ENCODE measurements at places on chromosomes 1 and 21.

DNA sequence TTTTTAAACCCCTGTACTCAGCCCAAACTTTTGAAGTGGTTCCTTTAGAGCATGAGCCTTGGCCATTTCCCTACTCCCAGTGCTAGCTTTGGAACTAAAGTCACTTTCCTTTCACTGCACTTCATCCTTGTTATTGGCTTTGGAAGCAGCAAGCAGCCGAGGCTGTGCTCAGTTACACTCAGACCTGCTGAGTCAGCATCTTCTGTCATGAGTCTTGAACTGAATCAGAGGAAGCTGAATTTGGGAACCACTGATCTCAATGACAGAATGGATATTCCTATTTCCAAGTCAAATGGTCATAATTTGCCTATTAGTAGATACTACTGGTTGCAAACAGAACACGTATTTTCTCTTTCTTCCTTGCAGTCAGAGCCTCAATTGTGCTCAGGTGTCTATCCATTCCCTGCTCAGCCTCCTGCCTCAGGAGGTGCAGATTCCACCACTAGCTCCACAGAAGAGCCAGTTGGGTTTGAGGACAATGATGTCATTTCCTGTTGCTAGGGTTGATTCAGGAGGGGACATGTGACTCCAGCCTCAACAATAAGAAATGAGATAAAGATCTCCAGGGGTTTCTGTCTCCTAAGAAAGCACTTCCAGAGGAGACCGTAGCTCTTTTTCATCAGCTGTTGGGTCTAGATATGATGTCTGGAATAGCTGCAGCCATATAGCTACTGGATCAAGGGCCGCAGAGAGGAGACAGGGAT is 44.9 kb upstream of the NTPCR start:
- DNase-seq = no peak

DNA sequence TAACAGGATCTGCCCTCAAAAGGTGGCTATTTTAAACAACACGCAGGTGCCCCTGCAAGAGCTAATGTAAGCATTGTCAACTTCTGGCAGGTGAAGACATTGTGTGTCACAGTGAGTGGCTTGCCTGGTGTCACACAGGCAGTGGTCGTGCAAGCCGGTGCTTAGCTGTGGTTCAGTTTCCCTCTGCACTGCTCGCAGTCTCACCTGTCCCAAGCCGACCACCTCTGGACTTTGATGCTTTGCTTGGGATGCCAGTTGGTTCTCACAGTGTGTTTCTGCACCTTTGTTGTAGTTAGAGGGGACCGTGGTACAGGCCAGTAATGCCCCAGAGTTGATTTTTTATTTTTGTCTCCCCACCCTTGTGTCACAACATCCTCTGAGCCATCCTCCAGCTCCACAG is 85.2 kb downstream of the UCK2 start:
- no peak for DNase-seq

- no peak for DNase-seq
Measured at GRCh38 chr1:96969656-96970163, 248.1 kb downstream of the PTBP2 start.

- no peak for DNase-seq
Measured at GRCh38 chr1:111909030-111909429, 80.4 kb downstream of the KCND3 start.

GRCh38 chr1:215595231-215595630 is 28.1 kb downstream of the KCTD3 start:
- no peak for DNase-seq

DNA sequence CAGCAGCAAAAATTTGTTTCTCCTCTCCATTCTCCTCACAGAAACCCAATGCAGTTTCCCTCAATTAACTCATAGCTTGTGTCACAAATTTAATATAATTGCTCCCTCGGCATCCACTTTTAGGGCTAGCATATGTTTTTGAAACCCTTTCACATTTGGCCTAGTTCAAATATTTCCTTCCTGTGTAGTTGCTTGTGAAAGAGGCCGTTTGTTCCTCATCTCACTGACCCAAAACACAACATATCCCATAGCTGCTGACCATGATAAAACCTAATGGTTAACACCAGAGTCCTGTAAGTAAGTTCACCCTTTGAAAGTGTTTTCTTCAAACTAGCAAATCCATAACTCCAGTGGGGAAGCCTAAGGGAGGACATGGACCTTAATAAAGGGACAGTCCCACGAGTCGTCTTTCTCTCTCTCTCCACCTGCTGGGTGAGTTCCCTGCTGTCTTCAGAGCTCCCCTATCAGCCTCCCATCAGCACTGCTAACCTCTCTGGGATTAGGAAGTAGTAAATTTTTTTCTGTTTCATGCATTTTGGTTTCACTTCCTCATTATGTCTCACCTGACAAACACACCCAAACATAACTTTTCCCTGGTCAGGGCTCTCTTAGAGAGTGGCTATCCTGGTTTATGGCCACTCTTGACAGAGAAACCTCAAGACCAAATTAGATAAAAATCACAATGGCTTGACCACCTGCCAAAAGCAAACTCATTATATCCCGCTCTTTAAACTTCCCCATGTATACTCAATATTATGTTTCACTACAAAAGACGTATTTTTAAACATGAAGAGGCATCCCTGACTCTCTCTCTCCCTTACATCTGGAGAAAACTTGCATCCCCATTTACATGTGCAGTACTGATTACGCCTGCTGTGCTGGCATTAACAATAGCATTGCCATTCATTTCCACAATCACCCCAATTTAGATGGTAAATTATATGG is 177.7 kb upstream of the HP1BP3 start:
- DNase-seq = no peak

DNA sequence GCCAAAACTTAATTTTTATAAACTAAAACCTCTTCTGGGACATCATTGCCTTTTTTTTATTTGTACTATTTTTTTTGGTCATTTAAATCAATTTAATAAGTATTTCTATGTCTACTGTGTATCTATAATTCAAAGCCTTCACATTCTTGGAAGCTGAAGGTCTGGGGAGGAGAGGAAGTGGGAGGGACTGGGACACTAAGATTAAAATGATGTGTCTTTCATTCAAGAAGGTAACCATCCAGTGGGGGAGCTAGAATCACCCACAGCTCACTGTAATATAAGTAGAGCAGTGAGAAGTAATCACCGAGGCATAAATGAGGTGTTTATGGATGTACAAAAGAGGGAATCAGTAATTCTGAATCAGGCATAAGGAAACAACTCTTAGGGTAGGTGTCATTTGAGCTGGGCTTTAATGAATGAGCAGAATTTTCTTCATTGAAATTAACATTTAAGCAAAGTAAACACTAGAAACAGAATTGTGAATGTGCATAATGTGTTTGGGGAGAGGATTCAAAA is 52.8 kb downstream of the PTGER3 start:
- no peak for DNase-seq

DNA sequence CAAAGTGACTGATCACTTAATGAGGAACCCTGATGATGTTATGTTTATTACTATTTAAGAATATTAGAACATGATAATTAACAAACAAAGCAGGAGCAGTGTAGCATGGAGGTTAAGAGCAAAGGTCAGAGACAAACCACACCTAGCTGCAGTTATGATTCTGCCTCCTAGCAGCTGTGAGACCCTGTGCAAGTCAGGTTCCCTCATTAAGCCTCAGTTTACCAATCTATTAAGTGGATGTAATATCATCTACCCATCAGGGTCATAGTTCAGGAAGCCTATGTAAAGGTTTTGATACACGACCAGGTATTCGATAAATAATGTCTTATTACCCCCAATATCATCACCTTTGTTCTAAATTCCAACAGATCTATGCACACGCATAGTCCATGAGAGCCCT is 32.0 kb downstream of the DUSP10 start:
- DNase-seq = no peak

GRCh38 chr1:232134365-232134764 is 495.6 kb downstream of the SIPA1L2 start:
- DNase-seq = no peak

GRCh38 chr1:204709960-204710912 is 24.7 kb upstream of the LRRN2 start:
- DNase-seq = no peak

DNA sequence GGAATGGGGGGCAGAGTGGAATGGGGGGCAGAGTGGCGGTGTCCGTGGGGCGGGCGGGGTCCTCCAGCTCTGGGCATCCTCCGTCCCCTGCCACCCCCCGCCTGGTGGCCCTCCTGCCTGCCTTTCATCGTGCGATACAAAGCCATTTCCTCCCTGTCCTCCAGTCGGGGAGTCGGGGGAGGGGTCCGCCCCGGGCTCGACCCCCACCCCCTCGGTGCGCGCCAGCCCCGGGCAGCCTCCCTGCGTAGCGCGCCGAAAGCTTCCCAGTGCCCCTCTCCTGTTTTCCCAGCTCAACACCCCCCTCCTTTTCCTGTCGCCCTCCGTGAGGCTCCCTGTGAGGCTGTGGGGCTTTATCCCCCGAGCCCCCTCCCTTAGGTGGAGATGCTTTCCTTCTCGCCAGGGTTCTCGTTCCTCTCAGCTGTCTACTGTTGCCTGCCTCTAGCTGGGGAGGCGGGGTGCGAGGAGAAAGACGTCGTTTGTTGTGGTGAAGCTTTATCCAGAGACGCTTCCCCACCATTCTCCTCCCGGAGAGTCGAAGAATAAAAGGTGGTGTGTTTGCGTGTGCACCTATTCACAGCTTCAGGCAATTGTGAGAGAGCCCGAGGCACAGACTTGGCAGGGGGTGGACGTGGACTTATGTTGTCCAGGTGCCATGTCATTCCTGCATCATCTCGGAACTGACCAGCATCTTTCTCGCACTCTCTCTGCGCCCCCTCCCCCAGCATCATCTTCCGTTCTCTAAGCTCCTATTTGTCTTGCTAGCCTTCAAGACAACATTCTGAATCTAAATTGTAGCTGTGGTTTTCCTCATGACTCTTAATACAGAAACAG is 848 bp downstream of the DNM3 start:
- DNase-seq = no peak

DNA sequence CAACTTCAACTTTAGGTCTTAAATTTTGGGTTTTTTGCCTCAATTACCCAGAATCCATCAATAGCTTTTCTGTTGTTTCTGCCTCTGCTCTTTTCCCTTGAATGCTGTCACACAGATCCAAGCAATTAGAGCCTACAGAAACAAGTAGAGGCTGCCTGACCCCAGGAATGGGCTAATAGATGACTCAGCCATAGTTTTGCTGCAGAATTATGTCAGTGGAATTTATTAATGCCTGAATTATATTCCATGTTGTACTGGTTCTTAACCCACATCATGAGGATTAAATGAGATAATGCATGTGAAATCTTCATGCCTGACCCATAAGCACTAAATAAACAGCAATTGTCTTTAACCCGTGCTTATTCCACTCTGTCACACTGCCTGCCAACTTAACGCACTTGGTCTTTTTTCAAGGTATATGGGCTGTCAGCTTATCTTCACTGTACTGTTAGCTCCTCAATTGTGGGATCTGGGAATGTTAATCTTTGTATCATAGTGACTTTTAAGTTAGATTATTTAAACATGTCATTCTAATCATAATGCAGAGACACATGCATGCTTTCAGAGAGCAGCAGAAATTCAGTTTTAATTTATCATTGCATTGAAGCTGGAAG is 213.3 kb downstream of the ROR1 start:
- DNase-seq = no peak

GRCh38 chr1:152410599-152410998 is 3.5 kb downstream of the CRNN start:
- no peak for DNase-seq

DNA sequence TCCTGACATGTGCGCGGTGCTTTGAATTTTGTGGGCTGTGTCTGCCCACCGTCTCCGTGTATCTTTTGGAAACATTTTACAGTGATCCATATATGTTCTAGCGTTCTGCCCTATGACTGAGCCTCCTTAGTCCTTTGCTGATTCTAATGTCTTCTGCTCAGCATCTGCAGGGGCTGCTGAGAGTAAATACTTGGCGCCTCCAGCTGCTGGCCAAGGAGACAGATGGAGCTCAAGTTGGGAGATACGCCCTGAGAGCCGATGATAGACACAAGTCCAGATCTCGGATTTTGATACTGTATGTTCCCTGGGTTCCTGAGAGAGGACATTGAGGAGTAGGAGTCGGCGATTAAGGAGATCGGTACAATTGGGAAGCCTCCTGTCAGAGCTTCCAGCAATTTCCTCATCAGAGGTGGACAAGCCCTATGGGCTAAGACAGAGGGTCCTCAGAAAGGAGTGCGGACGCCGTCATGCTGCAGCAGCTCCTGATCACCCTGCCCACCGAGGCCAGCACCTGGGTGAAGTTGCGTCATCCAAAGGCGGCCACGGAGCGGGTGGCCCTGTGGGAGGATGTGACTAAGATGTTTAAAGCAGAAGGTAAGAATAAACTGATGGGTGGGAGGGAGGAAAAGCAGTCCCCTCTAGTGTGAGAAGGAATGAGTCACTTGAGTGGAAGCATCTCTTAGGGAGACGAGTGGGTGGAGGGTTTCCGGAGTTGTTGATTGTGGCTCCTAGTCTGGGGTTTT is 390 bp downstream of the ZFP69B start:
- peak; percentile 79 for DNase-seq

- DNase-seq = no peak
Measured at GRCh38 chr1:109272021-109272799, 10.7 kb downstream of the PSRC1 start.

DNA sequence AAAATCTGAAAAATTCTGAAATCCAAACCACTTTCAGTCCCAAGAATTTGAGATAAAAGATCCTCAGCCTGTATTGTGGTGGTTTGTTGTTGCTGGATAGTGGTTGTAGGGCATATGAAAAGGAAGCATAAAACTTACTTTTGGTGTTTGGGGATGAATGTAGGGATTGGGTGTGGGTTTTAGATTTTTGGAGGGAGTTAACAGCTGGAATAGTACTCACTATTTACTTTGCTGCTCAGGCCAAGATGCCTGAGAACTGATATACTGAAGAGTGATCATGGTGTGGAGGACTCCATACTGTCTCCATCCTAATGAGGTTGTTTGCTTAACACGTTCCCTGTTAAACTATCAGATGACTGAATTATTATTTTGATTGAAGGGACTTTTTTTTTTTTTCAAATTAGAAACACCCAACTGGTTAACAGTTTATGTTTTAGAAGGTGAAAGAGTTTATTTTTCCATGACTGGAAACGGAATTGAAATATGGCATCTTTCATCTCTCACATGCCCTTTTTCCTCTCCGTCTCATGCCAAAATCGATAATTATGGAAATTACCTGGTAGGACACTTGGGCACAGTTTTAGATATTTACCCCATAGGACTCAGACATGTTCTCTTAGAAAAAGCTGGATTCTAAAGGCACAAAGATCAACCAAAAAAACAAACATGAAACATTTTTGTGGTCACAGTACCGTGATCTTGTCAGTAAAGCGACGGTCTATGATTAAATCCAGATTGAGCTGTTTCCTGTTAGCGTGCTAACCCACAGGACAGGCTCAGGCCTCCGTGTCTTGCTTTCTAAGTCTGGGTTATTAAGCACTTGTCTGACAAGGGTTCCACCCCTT is 37.3 kb downstream of the RGL1 start:
- DNase-seq = peak; percentile 90

GRCh38 chr1:30039354-30040080 is 683.9 kb downstream of the MATN1 start:
- no peak for DNase-seq
